ENCODE measurements at places on chromosomes 4 and X.
A peak's percentile ranks its signal among the peaks of the same experiment; 100 is the strongest.

DNA sequence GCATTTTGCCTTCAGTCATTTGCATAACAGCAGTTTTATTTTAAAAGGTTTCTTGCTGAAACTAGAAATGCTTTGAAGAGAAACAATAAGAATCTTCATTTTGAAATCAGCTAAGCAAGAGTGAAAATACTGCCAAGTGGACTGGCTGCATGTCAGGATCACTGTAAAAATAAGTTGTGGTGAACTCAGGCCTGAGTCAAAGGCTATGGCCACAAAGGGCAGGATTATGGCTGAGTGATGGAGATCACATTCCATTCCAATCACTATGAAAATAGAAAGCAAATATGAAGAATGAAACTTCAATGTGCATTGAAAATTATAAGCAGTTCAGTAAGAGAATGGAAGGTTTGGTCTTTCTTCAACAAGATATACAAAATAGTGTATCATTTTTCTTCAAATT lies 224.5 kb downstream of the PCDH18 start:
- no peak for DNase-seq

- DNase-seq: no peak
These were observed 15.2 kb upstream of the CLOCK start for GRCh38 chr4:55561889-55562288.

GRCh38 chr4:126799416-126799815 lies 833.3 kb upstream of the INTU start:
- no peak for DNase-seq

GRCh38 chr4:65310586-65310985 lies 359.7 kb downstream of the EPHA5 start:
- DNase-seq: no peak

- DNase-seq: no peak
These were observed 18.8 kb upstream of the DSPP start for GRCh38 chr4:87589531-87589930.

GRCh38 chr4:149512501-149512900 lies 303.1 kb downstream of the IQCM start:
- no peak for DNase-seq

DNA sequence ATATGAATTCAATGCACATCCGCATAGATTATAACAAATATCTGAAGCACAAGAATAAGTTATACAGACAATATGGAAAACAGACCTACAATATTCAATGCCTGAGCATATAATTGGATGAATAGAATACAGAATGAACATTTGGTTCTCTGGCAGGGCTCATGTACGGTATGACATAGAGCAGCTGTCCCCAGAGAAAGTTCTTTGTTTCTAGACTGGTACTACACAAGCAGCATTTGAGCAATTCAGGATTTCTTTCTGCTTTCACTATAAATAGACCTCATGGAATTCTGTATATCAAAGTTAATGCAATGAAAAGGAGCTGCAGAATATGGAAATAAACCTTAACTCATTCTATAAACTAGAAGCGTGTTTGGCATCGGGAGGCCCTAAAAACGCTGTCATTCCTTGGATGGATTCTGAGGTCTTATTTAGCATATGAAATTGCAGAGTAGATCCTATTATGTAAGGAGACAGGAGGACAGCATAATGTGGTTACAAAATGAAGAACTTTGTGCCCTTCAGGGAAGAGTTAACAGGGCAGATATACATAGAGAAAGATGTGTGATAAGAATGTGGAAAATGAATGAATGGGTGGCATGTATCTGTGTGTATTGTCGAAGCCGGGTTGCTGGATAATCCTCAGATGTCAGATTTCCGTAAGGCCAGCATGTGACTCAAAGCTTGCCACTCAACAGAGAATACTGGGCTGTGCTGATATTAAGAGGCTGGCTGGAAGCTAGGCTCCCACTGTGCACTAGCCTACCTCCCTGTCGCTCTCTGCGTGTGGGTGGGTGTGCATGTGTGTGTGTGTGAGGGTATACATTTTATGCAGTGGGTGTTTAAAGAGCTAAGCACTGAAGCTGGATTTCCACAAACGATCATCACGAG lies 103.3 kb upstream of the SLC4A4 start:
- DNase-seq: no peak

GRCh38 chr4:26145212-26145611 lies 175.6 kb upstream of the RBPJ start:
- no peak for DNase-seq

- DNase-seq: peak; percentile 9
These were observed 905.2 kb downstream of the TRAM1L1 start for GRCh38 chr4:116180157-116180601.

DNA sequence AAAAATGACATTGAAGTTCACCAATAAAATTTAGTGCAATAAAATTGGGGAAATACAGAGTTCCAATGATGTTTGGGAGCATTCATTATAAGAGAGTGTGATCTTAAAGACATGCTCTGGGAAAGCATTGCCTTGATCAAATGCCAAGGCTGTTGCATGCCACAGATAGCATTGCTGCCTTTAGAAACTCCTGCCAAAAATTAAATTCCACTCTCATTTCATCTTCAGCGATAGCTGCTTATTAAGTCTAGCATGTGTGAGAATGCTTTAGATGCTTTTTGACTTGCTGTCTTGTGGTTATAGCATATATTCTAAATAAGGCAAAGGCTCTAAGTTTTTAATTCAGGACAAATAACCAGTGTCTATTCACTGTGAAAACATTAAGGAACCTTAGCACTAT lies 49.3 kb downstream of the NPNT start:
- no peak for DNase-seq

DNA sequence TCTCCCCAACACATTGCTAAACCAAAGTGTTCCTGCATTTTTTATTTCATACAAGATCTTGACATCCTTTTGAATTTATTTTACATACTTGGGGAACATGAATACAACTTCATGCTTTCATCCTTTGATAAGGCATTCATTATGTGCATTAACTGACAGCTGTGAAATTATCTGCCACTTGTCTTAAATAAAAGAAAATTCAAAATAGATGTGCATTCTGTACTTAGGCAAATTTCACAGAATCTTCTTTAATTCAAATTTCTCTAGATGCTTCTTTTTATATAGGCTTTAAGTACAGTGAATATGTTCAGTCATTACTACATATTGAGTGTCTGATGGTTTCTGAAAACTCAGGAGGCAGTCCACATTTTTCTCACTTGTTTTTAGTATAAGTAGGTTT lies 518.1 kb downstream of the EPHA5 start:
- DNase-seq: no peak

GRCh38 chrX:103774070-103774642 lies 2.5 kb upstream of the PLP1 start:
- peak; percentile 79 for DNase-seq

GRCh38 chr4:181944527-181944926 lies 298.7 kb upstream of the TENM3 start:
- DNase-seq: no peak

- DNase-seq: no peak
These were observed 12.9 kb upstream of the WDR19 start for GRCh38 chr4:39169426-39169825.

DNA sequence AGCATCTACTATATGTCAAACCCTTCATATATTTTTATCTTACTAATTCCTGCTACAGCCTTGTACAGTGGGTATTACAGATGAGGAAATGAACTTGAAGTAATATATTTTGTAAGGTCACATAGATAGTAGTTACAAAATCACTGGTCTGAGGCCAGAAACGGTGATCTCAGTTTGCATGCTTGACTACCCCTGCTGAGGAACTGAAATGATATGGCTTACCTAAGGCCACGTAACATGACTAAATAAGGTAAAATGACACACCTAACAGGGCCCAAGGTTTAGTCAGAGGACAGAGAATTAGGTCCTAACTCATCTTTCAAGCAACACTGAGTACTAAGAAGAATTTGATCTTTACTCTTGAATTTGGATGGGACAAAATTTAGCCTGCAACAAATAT lies 1.5 kb upstream of the COMMD8 start:
- DNase-seq: no peak

DNA sequence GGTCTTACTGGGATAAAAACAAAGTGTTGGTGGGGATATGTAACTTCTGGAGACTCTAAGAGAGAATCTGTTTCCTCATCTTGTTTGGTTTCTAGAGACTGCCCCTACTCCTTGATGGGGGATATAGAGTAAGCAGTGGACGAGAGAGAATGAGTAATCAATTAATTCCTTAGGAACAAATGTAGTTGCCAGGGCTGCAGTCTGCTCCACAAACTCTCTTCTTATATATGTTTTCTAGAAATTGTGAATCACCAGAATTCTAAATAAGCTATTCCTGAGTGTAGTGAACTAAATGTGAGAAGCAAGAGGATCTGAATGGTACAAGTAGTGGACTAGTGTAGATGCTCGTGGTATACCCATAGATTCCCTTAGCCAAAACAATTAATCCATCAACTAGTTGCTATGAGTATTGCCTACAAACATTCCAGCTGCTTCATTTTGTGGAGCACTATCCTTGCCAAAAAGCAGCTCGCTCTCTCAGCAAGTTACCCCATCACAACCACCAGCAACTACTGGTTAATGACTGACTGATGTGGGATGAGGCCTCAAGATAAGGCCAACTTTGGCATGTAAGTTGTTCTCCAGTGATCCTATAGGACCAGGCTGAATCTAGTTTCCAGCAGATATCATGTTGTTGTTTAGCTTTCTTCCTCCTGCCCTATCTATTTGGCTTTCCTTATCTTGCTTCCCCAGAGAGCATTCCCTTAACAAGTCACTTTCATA lies 273.0 kb downstream of the SLC7A11 start:
- DNase-seq: no peak

DNA sequence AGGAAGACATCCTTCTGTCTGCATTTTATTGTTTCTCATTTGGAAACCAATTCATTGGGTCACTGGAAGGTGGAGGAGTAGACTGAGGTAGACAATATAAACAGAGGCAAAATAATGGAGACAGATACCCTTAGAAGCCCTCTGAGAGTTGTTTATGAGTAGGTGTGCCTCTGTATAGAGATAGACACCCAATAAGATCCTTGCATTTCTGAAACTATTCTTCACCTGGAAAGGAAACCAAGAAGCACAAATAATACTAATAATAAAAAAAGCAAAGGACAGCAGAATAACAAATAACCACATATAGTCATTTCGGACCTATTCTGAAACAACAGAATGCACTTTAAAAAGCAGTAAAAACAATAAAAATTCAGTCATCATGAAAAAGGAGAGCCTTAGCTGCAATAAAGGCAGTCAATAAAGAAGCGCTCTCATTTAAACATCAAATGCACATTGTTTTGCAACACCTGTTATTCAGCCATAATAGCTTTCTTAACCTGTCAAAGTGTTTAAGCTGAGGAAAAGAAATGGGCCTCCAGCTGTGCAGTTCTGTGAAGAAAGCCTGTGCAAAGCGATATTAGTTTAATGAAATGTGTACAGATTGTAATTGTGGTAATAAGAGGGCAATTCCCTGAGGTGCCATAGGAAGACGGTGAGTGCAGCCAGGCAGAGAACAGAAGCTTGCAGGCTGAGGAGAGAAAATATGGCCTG lies 904.2 kb downstream of the STPG2 start:
- DNase-seq: no peak

DNA sequence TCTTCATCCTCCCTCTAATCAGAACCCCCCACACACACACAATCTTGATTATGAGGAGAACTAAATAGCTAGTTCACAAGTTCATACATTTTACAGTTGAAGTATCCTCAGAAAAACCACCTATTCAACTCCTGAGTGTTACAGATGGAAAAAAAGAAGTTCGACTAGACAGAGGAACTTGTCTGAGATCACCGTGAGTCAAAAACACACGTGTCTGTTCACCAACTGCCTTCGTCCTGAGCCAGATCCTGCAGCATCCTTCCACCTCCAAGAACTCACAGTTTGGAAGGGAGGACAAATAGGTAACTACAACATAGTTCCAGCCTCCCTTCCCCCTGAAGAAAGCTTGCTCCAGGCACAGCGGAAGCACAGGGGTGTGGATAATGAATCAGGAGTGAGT lies 19.0 kb upstream of the IRAK1 start:
- DNase-seq: no peak

DNA sequence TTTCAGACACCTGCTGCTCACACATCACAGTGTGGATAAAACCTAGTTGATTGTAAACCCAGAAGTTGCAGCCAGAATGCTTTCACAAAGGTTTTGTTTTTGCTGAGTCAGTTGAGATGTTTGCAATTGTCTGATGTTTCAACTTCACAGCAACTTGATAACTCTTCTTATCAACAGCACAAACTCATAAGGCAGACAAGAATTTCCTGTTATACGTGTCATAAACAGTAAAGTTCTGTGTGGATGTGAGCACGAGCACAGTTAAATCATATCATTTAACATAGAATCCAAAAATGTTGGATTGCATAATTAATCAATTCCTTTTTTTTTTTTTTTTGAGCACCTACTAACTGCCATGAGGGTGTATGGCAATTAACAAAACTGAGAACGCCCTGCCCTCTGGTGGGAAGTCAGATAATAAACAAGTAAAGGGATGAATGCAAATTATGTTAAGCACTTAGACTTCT lies 512.2 kb downstream of the PDHA2 start:
- peak; percentile 8 for DNase-seq

DNA sequence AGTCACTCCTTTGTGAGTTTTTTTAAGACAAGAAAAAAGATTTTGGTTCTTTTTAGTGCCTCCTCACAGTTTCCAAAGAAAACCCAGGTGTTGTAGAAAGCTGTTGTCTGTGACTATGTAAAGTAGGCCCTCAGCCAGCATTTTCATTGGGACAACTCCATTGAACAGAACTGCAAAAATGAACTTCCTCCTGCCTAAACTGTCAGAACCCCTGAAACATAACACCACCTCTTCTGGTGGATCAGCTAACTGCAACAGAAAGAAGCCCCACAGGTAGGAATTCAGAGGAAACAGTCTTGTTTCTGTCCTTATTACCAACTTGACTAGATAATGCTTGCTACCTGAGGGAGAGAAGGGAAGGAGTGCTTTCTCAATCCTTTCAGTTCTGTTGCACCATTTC lies 3.4 kb upstream of the ATP11C start:
- no peak for DNase-seq

DNA sequence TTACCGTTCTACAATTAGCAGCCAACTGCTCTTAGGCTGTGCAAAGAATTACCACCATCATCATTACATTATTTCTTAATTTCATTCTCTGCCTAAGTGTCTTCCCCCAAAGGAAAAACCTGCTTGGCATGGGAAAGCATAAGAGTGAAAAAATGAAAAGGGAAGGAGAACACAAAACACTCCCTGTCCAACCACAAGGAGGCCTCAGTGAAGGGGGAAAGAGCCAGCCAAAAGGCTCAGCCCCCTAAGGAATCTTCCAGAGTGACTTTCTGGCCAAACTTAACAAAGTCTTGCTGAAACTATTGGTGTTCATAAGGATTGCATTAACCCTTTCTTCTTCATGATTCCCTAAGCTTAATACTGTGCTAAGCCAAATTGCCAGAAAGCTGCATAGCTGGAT lies 287.4 kb downstream of the SMARCA1 start:
- peak; percentile 17 for DNase-seq

- DNase-seq: no peak
These were observed 112.8 kb upstream of the DMD start for GRCh38 chrX:33324099-33324498.

- DNase-seq: no peak
These were observed 12.9 kb upstream of the COL25A1 start for GRCh38 chr4:109315341-109315740.

- no peak for DNase-seq
These were observed 167.5 kb downstream of the CDS1 start for GRCh38 chr4:84750260-84750959.
